Adrenal gland (tissue), 19 donors: ENCODE measurements at places on chromosomes 5 and 9.

DNA sequence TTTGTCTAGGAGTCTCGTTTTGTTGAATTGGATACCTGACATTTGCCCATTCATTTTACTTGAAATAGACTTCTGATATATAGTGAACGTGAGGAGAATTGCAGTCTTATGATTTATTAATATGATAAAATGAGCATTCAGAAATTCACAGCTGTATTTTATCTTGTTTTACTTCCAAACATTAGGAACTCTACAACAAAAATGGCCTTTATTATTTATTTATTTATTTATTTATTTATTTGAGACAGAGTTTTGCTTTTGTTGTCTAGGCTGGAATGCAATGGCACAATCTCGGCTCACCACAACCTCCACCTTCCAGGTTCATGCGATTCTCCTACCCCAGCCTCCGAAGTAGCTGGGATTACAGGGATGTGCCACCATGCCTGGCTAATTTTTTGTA lies 61.2 kb downstream of the RAB24 start:
- H3K27ac ChIP-seq: no peak overlapping the region
- no peaks in the 10 kb centered on the region for H3K36me3 ChIP-seq
- H3K4me3 ChIP-seq: no peak overlapping the region
- peaks cover 11% of the 10 kb centered on the region for H3K4me1 ChIP-seq
- H3K27me3 ChIP-seq: no peaks in the 10 kb centered on the region

GRCh38 chr5:83919071-83920041 lies 198.7 kb upstream of the HAPLN1 start:
- no peaks in the 10 kb centered on the region for H3K36me3 ChIP-seq
- H3K4me3 ChIP-seq: no peak overlapping the region
- peaks cover under 1% of the 10 kb centered on the region for H3K4me1 ChIP-seq
- H3K27me3 ChIP-seq: no peaks in the 10 kb centered on the region

GRCh38 chr5:82332064-82332855 lies 54.1 kb upstream of the RPS23 start:
- no peak overlapping the region for H3K4me3 ChIP-seq
- no peaks in the 10 kb centered on the region for H3K36me3 ChIP-seq
- no peaks in the 10 kb centered on the region for H3K27me3 ChIP-seq
- DNase-seq: no peak

DNA sequence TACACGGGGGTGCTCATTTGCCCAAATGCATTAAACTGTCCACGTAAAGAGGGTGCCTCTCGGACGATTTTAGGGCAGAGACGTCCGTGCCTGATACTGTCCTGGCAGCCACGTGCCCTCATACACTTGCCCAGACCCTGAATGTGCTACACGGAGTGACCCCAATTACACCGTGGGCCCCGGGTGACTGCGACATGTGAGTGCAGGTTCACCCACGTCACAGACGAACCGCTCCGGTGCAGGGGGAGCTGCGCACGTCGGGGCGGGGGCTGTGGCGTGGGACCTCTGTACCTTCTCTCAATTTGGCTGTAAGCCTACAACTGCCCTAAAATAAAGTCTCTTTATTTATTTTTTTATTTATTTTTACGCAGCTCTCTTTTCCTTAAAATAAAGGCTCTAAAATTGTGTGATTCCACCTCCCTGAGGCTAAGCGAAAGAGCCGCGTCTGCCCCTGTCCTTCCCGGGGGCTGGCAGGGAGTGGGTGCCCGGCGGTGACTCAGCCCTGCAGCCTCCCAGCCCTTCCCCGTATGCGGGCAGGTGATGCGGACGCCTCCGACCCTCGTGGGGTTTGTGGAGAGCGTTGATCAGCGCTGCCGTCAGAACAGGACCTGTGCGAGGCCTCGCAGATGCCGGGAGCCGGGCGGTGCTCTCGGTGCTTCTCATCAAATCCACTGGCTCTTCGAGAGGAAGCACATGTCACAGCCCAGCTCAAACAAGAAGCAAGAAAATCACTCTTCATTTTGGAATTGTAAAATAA lies 9.2 kb upstream of the EGFL7 start:
- no peak for DNase-seq
- peaks cover 19% of the 10 kb centered on the region for H3K27me3 ChIP-seq
- no peak overlapping the region for H3K27ac ChIP-seq

DNA sequence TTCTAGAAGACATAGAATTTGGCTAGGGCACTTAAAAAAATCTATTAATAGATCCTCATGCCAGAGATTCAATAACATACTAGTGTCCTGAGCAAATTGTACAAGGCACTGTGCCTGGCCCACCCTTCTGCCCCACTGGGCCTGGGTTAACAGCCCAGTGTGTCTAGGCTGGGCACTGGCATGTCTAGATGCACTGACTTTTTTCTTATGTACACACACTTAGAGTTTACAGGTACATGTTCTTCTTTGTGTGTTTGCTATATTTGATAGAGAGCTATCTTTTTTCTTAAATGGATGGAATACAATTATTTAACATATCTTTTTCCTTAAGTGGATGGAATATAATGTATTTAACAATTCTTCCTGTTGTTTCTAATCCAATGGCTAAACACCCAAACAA lies 241.5 kb downstream of the AUH start:
- H3K27me3 ChIP-seq: no peaks in the 10 kb centered on the region
- H3K36me3 ChIP-seq: no peaks in the 10 kb centered on the region
- no peak overlapping the region for H3K4me3 ChIP-seq
